ENCODE measurements at places on chromosomes 5 and 9.

- peak; percentile 32 for DNase-seq
Measured at GRCh38 chr5:157665467-157666070, 5.8 kb upstream of the C5orf52 start.

- DNase-seq, result no peak
Measured at GRCh38 chr5:153907170-153907775, 131.4 kb downstream of the FAM114A2 start.

DNA sequence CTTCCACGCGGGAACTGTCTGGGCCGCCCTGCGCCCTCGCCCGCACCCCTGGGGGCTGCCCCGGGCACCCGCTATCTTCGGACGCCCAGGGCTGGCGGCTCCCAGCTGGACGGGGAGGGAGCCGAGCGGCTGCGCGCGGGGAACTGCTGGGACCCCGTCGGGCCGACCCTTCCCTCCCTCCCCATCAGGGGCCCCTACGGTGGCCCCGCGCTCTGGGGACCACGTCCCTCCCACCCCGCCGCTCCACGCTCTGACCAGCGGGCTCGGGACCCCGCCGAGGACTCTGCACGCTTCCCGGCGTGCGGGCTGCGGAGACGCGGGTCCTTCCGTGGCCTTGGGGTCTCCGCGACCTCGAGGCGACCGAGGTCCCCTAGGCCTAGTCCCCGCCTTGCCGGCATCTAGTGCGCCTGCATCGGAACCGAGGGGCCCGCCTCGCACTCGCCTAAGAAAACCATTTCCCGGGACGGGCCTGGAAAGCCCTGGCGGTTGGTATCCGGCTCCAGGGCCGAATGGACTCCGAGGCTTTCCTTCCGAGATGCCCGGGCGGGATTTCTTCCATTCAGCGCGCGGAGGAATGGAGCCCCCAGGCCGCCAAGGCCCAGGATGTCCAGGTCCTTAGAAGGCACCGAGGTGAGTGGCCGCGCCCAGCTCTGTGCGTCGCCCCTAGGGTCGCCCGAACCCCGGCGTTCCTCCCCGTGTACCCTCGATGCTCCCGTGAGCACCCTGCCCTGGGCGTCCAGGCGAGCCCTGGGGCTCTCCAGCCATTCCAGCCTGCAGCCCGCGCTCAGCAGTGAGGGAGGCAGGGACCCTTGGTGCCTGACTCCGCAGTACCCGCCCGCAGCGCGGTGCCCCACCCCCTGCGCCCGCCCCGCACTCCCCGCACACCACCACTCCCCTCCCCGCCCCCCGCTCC lies 705 bp upstream of the SLC6A3 start:
- DNase-seq, result no peak

DNA sequence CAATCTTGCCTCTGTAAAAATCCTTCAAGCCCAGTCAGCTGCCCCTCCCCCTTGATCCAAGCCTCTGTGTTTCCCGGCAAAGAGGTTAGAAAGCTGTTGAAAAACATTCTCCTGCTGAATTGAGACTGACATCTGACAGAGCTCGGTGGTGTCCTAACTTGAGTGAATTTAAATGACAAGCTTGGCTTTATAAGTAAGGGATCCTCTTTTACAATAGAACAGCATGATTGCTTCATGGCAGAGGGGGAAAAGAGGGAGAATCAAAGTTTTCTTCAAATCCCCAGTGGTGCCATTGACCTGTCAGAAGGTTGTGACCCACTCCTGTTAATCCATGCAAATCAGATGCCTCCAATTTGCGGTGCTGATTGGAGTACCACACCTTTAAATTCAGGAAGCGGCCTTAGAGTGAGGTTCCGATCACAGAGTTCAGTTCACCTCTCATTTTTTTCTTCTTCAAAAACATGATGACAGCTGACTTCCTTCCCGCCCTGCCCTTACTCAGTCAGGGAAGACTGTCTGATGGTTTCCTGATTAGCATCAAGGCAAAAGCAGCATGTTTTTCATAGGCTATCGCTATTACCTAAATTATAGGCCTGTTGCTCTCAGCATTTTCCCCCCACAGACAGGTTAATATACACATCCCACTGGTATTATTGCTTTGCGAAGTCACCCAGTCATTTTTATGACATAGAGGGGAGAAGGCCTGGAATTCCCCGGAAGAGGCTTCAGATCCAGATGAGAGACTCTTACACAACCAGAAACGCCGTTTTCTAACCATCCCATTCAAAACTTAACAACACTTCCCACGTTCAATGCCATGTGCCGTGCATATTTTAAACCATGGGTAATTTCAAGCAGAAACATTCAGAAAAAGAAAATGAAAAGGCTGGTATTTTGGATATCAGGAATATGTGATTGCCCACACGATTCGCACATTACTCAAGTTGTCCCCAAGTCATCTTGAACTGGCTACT lies 141.4 kb downstream of the EBF1 start:
- no peak for DNase-seq

GRCh38 chr5:82560561-82560960 lies 282.4 kb upstream of the RPS23 start:
- peak; percentile 72 for DNase-seq

DNA sequence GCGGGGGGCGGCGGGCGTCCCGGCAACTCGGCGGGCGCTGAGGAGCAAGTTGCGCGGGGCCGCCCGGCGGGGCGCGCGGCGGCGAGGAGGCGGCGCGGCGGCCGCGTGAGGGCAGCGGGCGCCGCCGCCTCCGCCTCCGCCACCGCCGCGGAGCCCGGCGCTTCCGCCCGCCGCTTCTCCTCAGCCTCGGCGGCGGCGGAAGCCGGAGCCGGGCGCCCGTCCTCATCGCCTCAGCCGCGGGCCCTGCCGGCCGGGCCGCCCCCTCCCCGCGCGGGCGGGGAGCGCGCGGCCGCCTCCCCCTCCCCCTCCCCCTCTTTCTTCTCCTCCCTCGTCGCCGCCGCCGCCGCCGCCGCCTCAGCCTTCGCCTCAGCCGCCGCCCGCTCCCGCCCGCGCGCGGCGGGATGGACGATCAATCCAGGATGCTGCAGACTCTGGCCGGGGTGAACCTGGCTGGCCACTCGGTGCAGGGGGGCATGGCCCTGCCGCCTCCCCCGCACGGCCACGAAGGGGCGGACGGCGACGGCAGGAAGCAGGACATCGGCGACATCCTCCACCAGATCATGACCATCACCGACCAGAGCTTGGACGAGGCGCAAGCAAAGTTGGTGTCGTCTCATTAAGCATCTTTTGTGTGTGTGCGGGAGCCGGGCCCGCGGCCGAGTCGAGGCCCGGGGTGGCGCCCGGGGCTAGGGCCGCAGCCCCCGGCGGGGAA lies at the start of gene PBX3:
Gene PBX3, plus strand, starts transcription at position 321 of the 712 bp plus-strand sequence.
- no peak for DNase-seq

GRCh38 chr5:150517272-150518152 lies 9.6 kb downstream of the NDST1 start:
- peak; percentile 94 for DNase-seq

DNA sequence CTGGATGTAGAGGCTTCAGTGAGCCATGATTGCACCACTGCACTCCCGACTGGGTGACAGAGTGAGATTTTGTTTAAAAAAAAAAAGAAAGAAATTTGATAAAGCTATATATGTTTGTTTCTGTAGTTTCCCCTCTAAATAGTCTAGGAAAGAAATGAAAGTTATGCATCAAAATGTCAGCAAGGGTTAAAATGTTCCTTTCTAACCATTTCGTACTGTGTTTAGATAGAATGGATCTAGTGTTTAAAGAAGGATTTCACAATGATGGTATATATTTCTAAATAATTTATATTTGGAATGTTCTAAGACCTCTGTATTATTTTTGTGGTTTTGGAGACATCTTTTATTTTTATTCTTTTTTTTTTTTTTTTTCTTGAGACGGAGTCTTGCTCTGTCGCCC lies 22.7 kb downstream of the TEK start:
- DNase-seq, result no peak

- no peak for DNase-seq
Measured at GRCh38 chr9:85927076-85927475, 13.9 kb upstream of the NAA35 start.

DNA sequence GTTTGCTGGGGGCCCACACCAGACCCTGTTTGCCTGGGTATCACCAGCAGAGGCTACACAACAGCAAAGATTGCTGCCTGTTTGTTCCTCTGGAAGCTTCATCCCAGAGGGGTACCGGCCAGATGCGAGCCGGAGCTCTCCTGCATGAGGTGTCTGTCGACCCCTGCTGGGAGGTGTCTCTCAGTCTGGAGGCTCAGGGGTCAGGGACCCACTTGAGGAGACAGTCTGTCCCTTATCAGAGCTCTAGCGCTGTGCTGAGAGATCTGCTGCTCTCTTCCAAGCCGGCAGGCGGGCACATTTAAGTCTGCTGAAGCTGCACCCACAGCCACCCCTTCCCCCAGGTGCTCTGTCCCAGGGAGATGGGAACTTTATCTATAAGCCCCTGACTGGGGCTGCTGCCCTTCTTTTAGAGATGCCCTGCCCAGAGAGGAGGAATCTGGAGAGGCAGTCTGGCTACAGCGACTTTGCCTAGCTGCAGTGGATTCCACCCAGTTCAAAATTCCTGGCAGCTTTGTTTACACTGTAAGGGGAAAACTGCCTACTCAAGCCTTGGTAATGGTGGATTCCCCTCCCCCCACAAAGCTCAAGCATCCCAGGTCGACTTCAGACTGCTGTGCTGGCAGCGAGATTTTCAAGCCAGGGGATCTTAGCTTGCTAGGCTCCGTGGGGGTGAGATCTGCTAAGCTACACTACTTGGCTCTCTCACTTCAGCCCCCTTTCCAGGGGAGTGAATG lies 206.0 kb upstream of the TLX3 start:
- no peak for DNase-seq

- no peak for DNase-seq
Measured at GRCh38 chr9:12722131-12722530, 28.9 kb downstream of the TYRP1 start.

GRCh38 chr5:151140686-151141459 lies 16.7 kb downstream of the ANXA6 start:
- no peak for DNase-seq

- DNase-seq, result peak; percentile 19
Measured at GRCh38 chr9:4594545-4594944, 67.5 kb upstream of the PLPP6 start.

GRCh38 chr9:87578625-87579024 lies 81.0 kb downstream of the DAPK1 start:
- DNase-seq, result no peak

- DNase-seq, result peak; percentile 46
Measured at GRCh38 chr5:145936401-145937131, at the start of gene SH3RF2. Gene SH3RF2 (plus strand): TSS chr5:145936578. CDS start chr5:145937929, 1,351 bp downstream.

DNA sequence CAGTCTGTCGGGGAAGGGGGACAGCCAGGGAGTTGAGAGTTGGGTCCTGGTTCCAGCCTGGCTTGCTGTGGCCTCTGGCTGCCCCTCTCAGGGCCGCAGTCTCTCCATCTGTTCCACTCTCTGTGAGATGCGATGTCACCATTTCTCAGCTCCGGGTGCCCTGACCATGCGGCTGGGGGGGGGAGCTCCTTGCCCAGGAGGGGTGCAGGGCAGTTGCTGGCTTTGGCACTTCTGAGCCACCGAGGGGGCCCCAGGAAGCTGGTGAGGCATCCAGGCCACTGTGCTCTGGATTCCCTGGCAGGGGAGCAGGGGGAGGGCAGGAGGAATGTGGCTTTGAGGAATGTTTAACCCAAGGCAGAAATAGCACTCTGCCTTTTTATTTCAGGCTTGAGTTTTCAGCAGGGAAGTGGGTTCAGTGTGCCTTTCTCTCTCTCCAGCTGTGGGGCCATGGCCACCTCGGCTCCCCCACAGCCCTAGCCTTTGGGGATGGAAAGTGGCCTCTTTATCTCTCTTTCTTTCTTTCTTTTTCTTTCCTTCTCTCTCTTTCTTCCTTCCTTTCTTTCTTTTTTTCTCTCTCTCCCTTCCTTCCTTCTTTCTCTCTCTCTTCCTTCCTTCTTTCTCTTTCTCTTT lies 11.0 kb downstream of the NCS1 start:
- peak; percentile 47 for DNase-seq

DNA sequence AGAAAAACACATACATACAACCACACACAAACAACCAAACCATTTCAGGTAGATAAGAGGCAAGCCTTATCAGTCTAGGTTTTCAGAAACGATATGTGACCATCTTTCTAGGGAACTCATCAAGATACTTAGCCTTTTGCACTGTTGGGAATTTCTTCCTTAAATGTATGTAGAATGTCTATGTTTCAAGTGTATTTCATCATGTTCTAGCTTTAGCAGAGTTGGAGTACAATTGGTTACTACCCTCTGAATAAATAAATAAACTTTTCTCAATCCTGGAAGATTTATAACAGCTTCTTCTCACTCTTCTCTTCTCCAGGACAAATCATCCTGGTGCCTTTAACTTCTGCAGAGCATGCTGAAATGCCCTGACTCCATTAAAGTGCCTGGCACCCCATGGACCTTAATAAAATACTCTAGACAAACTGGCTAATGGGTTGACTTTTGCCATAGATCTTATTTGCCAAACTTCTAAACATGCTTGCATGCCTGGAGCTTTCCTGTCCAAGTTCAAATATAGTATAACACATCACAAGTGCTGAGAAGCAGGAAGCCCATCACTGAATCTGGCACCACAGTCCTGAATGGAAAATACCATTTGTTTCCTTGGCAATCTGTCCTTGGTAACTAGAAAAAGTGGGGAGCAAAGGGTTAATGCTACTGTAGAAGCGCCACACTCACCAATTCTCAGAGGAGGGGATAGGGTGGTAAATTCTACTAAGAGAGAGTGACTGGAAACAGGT lies 33.1 kb upstream of the ZNF462 start:
- DNase-seq, result no peak

DNA sequence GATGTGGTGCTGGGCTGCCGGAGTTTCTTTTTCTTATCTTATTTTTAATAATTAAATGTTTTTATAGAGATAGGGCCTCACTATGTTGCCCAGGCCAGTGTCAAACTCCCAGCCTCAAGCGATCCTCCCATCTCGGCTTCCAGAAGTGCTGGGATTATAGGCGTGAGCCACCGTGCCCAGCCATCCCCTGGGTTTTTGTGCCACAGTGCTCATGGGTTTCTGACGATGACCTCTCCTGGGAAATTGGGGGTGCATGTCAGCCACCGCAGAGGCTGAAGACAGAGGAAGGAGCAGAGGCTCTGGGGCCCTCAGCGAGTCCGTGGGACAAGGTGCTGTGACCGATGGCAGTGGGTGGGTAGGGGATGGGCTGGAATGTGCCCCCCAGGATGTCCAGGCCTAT lies 14.4 kb downstream of the GPSM1 start:
- no peak for DNase-seq

DNA sequence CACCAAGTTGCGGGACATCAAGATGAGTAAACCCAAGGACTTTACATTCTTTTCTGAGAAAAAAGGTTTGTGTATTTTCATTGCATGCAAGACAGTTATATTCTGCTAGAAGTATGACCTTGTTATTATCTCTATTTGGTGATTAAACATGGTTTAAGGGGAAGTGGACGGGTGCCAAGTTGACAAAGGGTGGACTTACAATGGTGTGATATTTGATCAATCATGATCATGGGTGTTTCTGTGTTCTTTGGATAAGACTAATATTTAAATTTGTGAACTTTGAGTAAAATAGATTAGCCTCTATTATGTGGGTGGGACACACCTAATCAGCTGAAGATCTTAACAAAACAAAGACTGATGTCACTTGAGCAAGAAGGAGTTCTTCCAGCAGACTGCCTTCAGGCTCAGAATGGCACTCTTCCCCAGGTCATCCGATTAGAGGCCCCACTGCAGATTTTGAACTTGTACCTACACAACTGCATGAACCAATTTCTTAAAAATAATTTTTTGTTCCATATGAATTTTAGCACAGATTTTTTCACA lies 782.9 kb downstream of the CDH12 start:
- no peak for DNase-seq
